ENCODE measurements at places on chromosomes 16 and 17.

DNA sequence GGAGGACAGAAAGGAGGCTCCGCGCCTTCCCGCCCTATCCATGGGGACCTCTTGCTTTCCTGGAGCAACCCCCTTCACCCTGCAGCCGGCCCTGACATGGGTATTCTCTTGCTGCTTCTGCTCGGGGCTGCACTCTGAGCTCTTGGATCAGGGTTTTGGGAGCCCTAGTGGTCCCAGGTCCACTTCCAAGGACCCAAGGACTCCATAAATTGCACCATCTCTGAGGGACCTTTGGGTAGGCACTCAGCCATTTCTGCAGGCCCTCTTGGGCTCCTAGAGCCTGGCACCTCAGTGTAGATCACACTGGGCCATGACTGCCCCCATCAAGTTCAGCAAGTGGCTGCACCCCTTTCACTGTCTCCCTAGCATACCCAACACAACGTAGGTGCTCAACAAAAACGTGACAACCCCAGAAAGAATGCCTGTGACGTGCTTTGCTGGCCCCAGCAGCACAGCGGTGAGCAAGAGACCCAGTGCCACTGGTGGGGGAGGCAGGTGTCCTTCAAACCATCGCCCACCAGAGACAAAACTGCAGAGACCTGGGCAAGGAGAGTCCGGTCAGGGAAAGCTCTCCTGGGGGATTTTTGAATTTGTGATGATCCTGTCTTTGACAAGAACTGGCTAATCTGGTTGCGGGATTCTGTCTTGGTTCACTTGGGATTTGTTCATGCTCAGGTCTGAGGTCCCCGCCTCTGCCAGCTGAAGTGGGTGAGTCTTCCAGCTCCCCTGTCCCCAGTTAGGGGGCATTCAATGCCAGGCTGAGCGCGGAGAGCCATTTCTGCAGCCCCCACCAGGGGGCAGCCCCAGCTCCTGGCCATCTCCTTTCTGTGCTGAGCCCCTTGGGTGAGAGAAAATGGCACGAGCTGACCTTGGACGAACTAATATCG lies 2.5 kb upstream of the RAB11FIP4 start:
- peak; percentile 85 for DNase-seq

DNA sequence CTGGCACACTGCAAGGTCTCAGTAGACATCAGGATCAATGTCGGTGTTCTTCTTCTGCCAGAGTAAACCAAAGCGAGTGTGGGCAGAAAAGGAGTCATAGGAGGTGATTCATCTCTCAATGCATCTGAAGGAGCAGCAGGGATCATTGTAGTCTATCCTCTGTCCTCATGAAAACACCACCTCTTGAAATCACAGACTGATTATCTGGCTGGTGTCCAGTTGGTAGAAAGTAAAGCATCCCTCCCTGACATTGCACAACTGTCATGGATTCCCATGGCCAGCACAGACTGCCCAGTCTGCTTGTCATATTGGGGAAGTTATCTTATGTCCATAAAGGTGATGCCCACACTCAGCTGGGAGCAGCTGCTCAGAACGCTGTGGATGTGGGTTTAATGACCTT lies 74.1 kb downstream of the ABCC12 start:
- no peak for DNase-seq

GRCh38 chr16:77974883-77975282 lies 47.5 kb upstream of the CLEC3A start:
- no peak for DNase-seq

GRCh38 chr17:57106107-57106835 lies 21.2 kb downstream of the AKAP1 start:
- no peak for DNase-seq

- DNase-seq: no peak
Measured at GRCh38 chr16:10312784-10313724, 72.8 kb upstream of the ATF7IP2 start.

- DNase-seq: no peak
Measured at GRCh38 chr17:70661342-70662222, 492.2 kb downstream of the KCNJ2 start.

DNA sequence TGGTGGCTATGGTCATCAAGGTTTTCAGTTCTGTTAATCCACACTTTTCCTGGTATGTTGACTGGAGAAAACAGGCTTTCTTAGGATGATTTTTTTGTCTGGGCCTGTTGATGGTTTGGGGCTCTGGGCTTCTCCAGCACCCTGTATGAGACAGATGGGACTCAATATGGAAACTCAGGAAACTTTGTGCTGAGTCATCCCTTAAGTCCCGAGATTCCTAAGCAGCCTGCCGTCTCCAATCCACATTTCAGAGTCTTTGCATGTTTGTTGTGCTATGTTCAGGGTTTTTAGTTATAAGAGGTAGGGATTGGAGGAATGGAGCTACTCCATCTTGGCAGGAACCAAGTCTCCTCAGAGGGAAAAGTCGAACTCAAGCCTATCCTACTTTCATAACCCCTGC lies 253.3 kb upstream of the FOXF1 start:
- no peak for DNase-seq

- DNase-seq: no peak
Measured at GRCh38 chr17:18176176-18176575, 7.5 kb upstream of the ALKBH5 start.

DNA sequence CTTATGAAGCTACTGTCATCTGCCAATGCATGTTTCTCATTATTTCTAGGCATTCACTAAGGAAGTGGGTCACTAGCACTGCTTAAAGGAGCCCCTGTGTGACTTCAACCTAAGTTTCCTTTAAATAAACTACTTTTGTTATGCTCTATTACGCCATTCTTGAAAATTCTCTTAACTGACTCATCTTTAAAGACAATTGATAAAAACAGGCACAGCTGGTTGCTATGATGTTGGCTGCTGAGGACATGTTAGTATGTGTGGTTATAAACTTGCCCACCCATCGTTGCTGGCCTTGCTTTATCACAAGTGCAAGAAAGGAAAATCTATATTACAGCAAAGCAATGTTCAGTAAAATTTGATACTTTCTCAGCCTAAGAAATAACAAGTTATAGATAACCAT lies 75.8 kb upstream of the CNTNAP4 start:
- no peak for DNase-seq

- DNase-seq: peak; percentile 38
Measured at GRCh38 chr17:35486920-35487732, 38.6 kb upstream of the SLFN13 start.

- DNase-seq: no peak
Measured at GRCh38 chr16:81823111-81823510, 44.0 kb downstream of the PLCG2 start.

DNA sequence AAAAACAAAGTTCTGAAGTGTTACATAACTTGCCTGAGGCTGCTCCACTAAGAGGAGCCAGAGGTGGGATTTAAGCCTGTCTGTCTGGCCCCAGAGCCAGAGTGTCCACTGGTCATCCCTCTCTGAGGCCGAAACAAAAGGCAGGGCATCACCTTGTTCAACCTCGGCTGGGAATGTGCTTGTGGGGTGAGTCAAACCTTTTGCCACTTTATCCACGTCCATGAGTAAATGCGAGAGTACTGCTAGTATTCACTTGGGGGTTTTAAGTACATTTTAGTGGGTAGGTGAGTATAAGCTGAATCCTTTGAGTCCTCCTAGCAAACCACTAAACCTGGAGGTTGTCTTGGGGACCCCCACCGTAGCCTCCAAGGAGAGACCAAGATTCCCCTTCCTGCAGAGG lies 103.5 kb downstream of the STX8 start:
- DNase-seq: no peak

DNA sequence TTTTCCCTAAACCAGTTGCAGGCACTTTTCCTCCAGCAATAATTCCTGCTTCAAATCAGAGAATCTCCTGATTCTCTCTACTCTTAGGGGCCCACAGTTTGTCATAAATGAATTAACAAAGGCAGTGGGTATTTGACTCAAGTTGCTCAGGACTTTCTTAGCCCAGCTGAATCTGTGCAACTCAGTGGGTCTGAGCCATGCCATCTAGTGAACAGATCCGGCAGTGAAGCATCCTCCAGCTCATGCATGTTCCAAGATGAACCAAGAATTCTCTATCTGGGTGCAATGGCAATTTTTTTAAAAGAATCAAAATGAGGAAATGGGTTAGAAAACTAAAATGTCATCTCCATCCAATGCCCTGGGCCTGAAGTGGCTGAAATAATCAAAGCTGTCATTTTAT lies 575.2 kb upstream of the CDH11 start:
- DNase-seq: no peak

DNA sequence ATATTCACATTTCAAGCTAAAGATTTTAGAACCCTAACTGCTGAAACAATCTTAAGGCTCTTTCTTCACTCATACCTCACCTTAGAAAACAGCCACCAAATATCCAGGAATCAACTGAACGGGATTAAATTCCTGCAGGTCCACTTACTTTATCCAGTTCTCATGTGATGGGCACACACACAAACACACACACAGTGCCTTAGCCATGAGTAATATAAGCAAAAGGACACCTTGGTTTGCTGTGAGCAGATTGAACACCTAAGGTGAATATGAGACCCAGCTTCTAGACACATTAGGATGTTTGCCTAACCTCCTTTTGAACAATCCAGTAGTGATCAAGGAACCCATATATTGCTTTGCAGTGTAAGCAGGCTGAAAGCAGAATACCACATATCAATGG lies 81.5 kb downstream of the TUBD1 start:
- no peak for DNase-seq

DNA sequence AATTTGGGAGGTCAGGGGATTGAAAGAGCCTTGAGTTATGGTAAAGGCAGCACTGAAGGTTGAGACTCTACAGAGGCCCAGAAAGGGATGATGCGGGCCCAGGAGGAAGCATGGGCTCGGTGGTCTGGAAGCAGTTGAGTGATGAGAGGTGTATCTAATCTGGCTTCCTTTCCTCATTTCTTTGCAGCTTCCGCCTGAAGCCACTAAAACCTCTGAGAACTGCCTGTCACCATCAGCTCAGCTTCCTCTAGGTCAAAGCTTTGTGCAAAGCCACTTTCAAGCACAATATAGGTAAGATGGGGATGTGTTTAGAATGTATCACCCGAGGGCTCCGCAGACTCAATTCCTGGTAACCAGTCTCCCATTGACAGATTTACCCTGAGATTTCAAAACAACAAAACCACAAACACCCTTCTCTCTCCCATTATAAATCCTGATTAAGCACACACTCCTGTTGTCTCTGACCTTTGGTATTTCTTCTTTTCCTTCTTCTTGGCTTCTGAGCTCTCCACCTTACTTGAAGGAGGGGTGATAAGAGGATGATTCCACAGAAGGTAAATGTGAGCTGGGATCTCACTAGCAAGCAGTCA lies 21.2 kb downstream of the USP43 start:
- DNase-seq: no peak

DNA sequence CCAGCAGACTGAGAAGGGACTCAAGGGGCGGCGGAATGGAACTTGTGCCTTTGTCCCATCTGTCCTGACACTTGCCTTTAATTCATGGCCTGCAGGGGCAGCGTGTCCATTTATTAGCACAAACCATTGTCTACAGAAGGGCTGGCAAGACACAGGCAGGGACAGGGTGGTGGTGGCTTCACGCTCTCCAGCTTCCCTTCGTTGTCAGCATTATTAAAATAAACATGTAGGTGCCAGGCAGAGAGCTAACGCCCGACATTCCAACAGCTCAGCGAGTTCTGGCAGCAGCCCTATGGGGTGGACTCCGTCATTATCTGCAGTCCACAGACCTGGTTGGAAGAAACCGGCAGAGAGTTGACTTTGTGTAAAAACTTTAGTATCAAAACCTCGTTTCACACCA lies 16.3 kb downstream of the DNAI2 start:
- no peak for DNase-seq

DNA sequence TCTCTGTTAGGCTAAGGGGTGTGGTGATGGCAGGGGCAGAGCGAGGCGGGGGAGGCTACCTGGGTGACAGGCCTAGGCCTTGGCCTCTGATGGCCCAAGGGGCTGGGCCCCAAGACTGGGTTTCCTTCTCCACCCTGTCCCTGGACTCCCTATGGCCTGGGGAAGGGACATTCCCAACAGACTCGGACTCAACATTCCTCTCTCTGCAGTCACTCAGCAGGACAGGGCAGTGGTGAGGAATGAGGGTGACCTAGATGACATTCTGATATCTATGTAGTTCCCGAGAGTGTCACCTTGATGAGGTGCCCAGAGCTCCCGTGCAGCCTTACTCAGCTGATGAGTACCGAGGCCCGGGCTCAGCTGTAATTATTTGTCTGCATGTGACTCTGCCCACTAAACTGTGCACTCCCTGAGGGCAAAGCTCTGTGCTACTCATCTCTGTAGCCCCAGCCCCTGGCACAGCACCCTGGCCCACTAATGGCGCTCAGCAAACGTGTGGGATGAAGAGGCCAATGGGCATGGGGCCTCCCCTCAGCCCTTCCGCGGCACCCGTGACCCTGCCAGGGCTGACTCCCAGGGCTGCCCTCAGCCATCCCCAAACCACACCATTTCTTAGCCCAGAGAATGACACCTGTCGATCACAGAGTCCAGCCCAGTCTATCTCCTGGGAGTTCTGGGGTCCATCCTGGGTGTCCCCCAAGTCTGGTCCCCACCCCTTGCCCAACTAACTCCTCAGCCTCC lies 2.2 kb downstream of the PLCD3 start:
- no peak for DNase-seq

DNA sequence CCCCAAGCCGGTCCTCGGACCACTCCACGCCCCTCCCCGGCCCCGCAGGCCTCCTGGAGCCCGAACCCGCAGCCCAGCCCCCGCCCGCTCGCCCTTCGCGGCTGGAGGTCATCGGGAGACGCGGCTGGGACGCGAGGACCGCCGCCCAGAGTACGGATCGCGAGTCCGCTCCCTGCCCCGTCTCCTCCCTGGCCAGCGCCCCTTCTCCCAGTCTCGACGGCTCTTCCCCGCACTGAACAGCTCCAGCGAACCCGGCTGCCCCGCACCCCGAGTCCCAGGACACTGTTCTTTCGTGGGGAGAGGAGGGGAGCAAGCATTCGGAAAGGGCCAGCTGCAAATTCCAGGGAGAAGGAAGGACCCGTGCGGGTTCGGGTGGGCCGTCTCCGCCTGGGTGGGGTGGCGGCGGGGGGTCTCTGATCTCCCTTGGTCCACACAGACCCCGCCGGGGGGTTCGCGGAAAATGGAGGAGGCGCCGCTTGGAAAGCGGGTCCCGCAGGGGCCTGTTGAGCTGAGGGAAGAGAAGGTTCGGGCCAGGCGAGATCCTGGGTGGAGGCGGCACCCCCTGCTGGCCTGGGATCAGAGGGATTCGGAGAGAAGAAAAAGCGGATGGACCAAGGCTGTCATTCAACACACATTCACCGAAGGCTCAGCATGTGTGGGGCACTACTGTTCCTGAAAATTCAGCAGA lies 632 bp upstream of the RTN4RL1 start:
- peak; percentile 82 for DNase-seq

DNA sequence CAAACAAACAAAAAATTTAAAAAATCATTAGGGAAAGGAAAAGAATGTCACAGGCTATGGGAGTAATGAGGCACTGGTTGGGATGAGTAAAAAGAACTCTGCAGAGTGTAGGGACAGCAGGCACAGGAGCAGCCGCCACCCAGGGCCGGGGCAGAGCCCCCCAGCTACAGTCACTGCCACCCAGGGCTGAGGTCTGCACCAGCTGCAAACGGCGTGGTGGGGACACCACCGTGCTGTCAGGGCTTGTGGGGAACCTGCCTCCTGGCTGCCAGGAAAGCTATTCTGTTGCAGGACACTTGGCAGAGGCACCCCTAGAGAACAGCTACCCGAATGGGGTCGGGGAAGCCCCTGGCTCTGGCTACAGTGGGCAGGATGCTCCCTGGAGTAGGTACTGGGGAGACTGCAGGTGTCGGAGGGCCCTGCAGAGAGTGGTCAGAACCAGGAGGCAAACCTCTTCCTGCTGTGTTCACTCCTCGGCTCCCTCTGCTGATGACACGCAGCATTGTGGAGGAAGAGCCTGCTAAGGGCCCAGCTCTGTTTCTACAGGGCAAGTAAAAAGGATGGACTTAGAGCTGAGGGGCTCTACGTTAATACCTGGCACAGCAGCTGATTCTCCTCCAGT lies 32.3 kb upstream of the CAPN15 start:
- peak; percentile 46 for DNase-seq

All from retina (tissue), 1 donor.